Activated naive CD4-positive, alpha-beta T cell (primary cell): ENCODE measurements at places on chromosomes 5 and 9.

GRCh38 chr5:132303589-132303988, 9.4 kb downstream of the SLC22A4 start:
- DNase-seq = no peak

- DNase-seq = no peak
These were observed 29.0 kb upstream of the BTNL3 start for GRCh38 chr5:180959661-180960060.

DNA sequence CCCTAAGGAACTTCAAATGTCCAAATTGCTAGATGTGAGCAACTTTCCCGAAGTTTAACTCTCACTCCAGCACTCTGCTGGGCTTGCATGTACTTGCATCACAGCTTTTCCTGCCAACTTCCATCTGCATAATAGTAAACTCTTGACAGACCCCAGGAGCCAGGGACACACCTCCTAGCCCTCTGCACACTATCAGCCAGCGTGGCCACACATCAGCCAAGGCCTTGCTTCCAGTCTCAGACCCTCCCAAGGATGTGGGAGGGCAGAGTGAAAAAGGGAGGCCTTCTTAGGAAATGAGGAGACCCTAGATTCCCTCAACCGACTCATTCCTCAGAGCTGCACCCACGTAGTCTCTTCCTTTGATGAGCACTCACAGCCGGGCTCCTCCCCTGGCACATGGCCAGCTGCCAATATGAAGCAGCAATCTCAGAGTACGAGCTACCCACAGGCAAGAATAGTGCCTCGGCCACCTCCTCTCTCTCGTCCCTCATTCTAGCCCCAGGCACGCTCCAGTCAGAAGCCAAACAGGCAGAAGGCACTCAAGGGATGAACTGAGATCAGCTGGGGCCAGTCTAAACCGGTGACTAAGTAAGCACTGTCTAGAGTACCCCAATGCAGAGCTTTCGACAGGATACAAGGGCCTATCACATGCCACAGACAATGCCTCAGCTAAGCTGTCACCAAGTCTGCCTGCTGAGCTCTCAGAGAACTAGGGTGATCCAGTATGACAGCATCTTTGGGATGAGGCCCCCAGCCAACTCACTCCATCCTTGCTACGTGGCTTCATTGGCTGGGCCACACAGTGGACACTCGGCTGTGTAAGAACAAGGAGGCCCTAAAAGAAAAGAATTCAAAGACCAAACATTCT, 2.3 kb downstream of the P4HA2 start:
- peak; percentile 10 for DNase-seq

- no peak for DNase-seq
These were observed 318.4 kb downstream of the CWC27 start for GRCh38 chr5:65087154-65087553.
